ENCODE measurements at places on chromosomes 16 and 17.

DNA sequence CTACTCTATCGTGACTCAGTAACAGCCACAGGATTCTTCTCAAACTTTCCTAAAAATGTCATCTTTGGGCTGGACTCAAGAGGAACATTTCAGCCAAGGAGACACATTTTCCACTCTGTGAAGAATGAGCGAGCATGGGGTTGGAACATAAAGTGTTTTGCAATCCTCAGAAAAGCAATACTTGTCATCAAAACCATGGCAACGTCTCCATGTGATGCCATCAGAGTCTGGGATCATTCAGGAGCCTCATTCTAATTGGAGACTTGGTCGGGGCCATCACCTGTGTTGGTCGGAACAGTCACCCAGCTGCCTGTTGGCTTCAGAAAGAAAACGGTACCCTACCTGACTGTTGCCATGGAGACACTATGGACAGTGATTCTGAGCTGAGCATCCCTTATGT, 25.5 kb downstream of the MYOCD start:
- DNase-seq, result no peak

GRCh38 chr16:57610611-57611010, 17.8 kb upstream of the ADGRG1 start:
- no peak for DNase-seq

- DNase-seq, result peak; percentile 50
These were observed 78.6 kb upstream of the ZNF469 start for GRCh38 chr16:88303890-88304819.

DNA sequence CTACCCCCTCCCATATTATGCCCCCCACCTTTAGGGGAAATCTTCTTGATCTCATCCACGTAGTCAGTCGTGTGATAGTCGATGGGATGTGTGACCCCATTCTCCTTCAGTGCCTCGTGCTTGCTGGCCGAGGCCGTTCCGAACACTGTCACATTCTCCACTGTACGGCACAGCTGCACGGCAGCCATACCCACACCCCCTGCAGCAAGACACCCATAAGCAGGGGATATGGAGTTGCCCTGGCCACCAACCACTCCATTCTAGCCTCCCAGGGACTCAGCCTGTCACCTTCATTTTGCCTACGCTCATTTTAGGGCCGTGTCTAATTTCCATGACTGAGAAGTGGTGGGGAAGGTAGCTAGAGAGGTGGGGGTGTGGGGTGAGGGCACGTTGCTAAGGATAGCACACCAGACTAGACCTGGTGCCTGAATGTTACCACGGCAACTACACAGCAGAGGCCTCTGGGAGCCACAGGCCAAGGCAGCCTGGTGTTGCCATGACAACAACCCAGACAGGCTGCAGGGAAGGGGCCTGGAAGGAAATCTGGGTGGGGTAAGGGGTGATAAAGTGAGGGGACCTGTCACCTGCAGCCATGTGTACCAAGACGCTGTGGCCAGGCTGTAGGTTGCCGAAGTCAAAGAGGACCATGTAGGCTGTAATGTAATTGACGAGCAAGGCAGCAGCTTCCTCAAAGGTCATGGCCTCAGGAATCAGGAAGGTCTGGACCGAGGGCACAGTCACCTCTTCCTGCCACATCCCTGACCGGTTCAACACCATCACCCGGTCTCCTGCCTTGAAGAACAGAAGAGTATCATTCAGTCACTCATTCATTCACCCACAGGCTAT, 4.0 kb downstream of the VAT1 start:
- DNase-seq, result no peak

DNA sequence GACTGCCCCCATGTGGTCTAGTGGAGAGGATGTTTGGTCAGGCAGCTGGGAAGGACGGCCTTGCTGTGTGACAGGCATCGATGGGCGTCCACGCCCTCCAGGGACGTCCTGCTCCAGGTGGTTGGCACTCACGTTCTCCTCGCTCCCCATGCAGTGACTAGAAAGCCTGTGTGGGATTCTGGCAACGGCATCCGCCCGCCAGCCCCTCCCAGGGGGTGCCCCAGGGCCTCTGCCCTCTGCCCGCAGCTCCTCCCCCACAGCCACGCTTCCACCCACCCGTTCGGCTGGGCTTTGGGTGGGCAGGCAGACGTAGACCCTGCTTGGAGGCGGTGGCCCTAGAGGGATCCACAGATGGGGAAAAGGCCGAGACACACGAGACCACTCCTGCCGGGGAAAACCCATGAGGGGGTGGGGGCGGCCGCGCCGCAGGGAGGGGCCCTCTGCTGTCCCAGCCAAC, 4.7 kb upstream of the IL17C start:
- peak; percentile 97 for DNase-seq

- no peak for DNase-seq
These were observed 8.1 kb downstream of the TMEM204 start for GRCh38 chr16:1541293-1542165.

DNA sequence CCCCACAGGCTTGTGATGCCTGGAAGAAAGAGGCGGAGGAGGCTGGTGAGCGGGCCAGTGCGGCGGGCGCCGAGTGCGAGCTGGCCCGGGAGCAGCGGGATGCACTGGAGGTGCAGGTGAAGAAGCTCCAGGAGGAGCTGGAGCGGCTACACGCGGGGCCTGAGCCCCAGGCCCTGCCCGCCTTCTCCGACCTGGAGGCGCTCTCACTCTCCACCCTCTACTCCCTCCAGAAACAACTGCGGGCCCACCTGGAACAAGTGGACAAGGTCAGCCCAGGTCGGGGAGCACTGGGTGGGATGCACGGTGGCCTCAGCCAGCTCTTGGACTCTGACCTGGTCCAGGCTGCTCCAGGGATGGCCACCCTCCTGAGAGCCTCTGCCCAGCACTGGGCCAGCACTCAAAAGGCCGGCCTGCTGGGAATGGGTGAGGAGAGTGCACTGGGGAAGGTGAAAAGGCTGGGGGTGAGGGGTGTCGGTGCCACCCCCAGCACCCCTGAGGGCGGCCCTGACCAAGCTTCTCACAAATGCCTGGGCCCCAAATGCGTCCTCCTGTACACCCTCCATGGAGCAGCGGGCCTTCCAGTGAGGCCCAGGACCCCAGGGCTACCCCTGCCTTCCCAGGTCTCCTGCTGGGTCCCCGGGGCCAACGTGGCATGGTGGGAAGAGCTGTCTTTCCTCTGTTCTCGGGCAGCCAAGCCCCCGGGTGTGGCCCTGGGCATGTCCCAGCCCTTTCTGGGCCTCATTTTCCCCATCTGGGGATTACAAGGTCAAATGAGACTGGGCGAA, 20.8 kb downstream of the UNC13D start:
- no peak for DNase-seq

- no peak for DNase-seq
These were observed 151.3 kb downstream of the C16orf95 start for GRCh38 chr16:87165885-87166284.

- peak; percentile 73 for DNase-seq
These were observed at the start of gene NXPH3 for GRCh38 chr17:49575679-49576087. Gene NXPH3 (plus strand): TSS chr17:49575871. CDS start chr17:49576220, 349 bp downstream.

DNA sequence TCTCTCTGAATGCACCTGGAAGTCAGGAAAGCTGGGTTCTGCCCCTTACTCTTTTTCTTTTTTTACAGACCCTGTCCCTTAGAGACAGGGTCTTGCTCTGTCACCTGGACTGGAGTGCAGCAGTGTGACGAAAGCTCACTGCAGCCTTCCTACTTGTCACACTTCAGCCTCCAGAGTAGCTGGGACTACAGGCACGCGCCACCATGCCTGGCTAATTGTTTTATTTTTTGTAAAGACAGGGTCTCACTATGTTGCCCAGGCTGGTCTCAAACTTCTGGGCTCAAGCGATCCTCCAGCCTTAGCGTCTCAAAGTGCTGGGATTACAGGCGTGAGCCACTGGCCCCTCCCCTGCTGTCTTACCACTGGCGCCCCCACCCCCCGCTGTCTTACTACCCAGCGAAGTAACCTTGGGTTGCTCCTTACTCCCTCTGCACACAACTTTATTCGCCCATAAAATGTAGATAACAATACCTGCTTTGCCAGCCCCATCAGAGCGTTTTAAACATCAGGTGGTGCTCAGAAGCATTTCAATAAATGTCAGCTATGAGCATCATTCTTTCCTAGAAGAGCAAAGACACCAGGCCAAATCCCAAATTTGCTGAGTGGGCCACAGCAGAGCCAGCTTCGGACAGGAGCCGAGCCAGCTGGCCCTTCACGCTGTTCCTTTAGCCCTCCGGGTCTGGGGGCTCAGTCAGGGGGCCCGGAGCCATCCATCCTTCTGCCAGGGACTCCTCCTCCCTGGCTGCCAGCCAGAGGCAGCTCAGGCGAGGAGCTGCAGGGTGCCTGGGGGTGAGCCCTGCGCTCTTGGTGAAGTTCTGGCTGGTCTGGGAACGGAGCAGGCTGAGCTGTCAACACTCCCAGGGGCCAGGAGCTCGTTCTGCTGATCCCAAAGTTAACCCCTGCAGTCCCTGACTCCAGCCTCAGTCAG, 24.4 kb downstream of the SRL start:
- no peak for DNase-seq

DNA sequence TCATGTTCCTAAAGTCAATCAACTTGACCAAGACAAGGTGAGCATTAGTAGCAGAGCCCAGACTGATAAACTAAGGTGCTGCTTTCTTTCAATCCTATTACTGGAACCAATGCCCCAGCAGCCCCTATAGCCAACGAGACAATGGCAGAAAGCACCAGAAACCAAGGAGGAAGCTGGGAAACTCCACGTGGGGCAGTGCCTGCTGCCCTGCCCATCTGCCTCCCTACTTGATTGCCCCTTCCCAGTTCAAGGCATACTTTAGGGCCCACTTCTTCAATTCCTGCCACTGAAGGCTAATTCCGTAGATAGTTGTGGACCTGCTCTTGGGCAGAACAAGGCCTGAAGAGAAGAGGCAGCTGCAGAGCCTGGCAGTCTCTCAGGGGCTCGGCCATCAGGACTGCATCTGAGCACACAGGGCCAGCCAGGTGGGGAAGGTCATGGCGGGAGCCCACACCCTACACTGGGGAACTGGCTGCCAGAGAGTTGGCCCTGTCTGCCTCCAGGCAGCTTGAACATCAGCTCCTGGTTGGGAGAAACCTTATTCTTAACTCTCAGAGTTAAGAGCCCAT, 30.9 kb downstream of the WSB1 start:
- DNase-seq, result no peak

GRCh38 chr17:43085474-43085873, 39.7 kb downstream of the BRCA1 start:
- no peak for DNase-seq

DNA sequence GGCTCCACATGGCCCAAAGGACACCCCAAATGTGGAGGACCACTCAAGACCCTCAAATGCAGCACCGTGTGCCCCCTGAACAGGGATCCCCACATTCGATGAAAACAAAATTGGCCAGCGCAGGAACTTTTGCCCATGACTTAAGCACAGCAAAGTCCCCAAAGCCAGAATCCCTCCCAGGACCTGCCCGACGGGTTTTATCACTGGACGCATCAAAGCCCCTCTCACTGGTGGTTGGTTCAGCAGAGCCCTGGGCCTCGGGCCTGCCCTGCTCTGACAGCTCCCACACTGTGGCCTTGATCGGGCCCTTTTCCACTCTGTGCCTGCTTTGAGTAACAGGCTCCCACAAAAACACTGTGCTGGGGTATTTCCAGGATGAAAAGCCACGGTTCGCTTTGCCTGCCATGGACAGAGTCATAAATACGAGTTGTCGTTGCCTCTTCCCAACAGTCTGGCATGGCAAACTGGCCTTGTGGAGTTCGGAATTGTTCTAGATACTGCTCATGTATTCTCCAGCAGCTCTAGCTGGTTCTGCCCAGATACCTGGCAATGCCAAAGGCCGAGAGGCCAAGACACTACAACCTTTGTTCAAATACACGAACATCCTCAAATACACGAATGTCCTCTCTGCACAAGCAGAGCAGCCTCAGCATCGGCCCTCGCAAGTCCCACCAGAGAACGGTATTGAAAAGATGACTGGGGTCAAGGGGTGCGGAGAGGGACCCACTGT, 46.4 kb downstream of the TBC1D16 start:
- DNase-seq, result no peak

DNA sequence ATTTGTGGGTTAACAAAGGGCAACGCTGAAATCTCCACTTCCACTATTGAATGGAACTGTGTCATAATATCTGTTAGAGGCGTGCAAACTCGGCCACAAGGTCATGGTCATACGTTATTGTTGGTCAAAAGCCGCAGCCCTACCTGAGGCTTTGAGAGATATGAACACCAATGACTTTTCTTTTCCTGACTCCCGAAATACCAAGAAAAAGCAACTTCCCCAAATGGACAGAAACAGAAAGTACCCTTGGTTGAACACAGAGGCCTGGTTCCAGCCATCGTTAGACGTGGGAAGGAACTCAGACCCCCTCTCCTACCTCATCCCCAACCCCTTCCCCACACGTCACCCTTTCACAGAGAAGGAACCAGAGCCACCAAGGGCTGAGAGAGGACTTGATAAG, 1.4 kb upstream of the PIK3R5 start:
- DNase-seq, result no peak

DNA sequence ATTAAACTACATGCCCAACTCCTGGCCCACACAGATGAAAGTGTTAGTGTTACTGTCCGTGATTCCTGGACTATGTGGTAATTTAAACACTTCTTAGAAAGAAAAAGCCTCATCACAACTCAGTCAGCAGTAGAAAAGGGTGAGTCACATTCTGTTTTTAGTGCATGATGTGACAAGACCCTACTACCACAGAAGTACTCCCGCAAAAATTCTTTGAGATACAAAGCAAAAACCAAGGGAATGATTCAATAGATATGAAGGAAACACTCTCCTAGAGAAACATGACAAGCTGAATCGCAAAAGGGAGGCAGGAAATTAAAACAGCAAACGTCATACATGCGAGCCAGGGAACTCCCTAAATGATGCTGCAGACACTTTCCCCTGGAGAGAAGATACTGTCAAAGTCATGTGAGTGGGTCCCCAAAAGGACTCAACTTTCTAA, 14.4 kb downstream of the SNN start:
- no peak for DNase-seq

- DNase-seq, result no peak
These were observed 11.5 kb downstream of the GAS7 start for GRCh38 chr17:10186771-10187410.

DNA sequence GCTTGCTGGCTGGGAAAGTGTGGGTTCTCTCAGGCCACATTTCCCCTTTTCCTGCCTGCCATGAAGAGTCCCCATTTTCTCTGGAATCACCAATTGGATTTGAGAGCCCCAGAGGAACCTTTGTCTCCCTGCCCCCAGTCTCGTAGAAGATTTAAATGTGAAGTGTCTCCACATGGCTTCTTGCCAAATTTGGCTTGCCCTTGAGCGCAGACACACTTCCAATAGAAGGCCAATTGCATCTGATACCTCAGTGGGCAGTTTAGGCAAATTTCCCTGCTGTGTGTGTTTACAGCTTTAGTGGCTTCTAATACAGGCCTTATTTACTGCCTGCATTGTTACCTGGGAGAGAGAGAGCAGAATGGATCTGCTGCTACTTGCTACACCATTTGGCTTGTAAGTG, 29.7 kb downstream of the CDK5R1 start:
- DNase-seq, result no peak

GRCh38 chr17:62625184-62625869, 2.1 kb upstream of the MRC2 start:
- no peak for DNase-seq

DNA sequence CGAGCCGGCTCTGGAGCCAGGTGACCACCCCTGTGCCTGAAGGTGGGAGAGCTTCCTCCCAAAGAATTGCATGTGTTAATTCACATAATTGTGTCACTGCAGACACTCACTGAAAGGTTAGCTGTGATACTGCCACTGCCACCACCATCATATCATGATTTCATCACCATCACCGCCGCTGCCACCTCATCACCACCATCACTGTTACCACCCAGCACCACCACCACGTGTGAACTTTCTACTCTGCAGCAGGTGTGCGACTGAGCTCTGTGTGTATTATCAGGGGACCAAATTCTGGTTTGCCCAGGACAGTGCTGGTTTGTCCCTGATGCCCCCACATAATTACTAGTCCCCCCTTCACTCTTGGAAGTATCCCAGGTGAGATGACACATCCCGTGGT, 15.2 kb downstream of the BCAR1 start:
- DNase-seq, result no peak

Measured in SW480 (cell line).